ENCODE measurements at places on chromosomes 6 and 20.

- DNase-seq = no peak
These were observed 76.7 kb downstream of the PREX1 start for GRCh38 chr20:48750941-48751635.

DNA sequence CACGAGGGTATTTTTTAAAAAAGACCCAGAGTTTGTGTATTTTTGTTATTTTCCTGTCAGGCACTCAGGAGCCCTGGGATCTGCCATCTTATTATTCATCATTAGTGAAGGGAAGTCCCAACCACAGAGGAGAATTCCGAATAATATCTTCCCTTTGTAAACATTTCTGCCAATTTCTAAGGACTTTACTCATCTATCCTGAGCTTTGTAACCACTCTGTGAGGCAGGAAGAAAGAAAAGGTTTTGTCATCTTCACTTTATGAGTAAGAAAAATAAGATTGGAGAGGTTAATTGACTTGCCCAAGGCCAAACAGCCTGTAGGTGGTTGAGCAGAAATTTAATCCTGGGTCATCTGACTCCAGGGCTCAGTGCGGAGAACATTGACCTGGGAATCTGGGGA lies 23.0 kb upstream of the IYD start:
- DNase-seq = no peak

- no peak for DNase-seq
These were observed 9.8 kb downstream of the PI16 start for GRCh38 chr6:36964349-36964748.

DNA sequence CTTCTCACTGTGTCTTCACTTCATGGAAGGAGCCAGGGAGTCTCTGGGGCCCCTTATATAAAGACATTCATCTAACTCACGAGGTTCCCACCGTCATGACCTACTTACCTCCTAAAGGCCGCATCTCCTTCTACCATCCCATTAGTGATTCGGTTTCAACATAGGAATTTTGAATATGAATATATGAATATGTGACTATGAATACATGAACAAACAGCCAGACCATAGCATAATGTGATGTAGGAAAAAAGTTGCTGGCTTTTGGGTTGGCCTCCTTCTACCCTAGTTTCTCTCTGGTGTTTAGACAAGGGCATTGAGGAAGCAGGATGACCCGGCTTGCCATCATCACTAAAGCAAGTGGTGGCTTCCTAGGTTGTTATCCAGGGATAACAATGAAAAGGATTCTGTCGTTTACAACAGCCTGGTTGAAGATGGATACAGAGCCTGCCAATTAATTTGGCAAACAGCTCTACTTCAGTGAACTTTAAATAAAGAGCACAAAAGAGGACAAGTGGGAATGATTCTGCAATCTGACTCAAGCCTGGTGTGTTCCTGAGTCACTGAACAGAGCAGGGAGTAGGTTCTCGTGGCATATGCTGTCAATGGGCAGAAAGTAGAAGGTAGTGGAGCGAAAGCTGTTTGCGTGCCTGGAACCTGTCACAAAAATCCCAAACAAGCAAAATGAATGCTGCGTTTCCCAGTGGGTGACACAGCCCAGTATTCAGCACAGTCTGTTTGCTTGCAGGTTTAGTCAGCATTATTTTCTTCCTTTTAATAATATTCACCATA lies 44.0 kb upstream of the DOK5 start:
- DNase-seq = no peak

DNA sequence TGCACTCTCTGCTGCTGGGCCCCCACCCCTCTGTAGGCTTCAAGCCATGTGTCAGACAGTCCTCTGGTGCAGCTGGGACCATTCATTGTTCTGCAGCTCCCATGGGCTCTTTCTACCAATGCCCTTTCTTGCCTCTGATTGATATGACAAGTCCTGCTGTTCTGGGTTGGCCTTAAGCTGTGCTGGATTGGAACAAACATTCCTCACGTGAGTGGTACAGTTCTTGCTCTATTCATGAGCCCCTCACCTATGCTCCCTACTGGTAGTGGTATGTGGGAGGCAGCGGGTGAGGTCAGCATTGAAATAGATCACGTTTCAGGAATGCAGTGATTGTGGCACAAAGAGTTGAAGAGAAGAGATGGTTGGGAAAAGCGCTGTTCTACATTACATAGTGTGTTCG lies 48.8 kb upstream of the RALY start:
- DNase-seq = no peak

- no peak for DNase-seq
These were observed 12.9 kb upstream of the JARID2 start for GRCh38 chr6:15232836-15233510.

DNA sequence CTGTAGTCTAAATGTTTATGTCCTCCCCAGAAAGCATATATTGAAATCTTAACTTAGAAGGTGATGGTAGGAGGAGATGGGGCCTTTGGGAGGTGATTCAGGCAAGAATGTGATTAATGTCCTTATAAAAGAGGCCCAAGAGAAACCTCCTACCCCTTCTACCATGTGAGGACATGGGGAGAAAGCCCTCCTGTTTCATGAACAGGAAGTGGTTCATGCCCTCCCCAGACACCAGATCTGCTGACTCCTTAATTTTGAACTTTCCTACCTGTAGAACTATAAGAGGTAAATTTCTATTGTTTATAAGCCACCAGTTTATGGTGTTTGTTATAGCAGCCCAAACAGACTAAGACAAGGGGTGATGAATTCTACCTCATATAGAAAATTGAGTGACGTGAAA lies 8.7 kb upstream of the ECT2L start:
- DNase-seq = no peak

- DNase-seq = no peak
These were observed 63.4 kb downstream of the PLG start for GRCh38 chr6:160765412-160765811.
